ENCODE measurements at places on chromosomes 5 and 9. TPM values are rescaled to one million over a fixed set of nuclear protein-coding genes. Genes with fewer than 3 reads are reported as not detected.
A peak's percentile ranks its signal among the peaks of the same experiment; 100 is the strongest.

DNA sequence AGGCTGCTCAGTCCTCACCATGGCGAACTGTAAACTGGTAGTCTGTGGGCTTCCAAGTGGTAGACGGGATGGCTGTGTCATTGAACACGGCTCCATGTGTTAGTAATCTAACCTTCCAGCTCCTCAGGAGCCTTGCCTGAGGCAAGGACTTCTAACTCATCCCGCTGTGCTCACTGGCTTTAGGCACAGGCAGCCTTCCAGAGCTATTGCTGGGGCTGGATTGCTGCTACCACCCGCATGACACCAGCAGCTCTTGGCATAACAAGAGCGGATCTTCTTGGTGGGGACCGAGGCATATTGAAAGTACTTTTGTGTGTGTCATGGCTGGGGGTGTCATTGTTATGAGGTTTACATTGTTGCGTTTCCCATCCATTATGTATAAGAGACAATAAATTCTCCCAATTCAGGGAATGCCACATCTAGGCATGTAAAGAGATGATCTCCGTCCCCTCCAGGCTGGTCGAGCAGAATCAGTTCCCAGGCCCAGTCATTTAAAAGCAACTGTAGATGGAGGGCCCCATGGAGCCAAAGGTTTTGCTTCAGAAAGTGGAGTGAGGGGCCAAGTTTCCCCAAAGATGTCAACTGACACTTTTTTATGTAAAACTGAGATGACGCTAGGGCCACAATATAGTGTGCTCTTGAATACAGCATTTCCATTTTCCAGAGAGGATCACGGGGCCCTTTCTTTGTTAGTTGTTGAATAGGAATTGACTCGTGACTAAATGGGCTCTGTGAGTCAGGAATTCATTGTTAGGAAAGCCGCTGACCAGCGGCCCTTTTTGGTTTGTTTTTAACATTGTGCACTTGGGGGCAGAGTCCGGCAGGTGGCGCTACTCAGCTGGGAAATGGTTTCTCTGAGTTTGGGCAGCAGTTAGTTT is 759.5 kb downstream of the TAF11L14 start:
- no peaks in the 10 kb centered on the region for H3K27me3 ChIP-seq
- H3K4me1 ChIP-seq: no peaks in the 10 kb centered on the region
- peak; percentile 81 for DNase-seq
- H3K27ac ChIP-seq: no peak overlapping the region
- no peak overlapping the region for H3K4me3 ChIP-seq
- no peaks in the 10 kb centered on the region for H3K36me3 ChIP-seq

DNA sequence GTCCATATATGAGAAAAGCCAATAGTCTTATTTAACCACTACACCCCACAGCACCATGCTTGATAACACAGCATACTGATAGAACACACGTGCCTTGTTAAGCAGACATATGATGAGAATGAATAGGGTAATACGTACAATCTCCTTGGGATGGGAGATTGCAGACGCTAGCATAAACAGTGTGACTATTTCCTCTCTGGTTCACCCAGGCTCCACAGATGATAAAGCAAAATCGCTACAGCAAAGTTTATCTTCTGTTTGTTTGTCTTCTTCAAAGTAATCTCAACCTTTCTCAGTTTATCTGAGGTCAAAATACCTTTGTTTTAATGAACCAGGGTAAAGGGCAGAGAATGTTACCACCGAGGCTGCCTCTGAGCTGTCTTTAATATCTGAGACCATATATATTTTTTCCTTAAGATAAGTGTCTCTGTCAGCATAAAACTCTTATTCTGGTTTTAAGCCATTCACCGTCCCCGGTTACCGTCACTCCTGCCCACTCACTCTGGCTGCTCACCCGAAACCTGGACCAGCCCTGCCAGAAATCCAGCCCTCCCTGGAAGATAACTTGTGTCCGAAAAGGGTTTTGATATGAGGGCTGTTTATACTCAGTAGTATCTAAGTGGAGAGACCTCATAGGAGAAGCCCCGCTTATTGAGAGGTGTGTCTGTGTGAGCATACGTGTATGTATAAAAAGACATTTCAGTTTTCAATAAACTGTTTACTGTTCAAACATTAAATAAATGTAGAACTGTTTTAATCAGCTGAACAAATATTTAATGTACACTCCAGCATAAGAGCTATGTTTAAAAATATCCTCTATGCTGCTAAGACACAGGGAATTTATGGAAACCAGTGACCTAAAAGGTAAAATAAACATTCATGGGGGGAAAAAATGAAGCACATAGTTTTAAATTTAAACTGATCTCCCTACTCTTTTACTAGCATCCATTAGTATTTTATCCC is 465.4 kb downstream of the RASEF start:
- H3K4me3 ChIP-seq: no peak overlapping the region
- no peaks in the 10 kb centered on the region for H3K27me3 ChIP-seq
- DNase-seq: no peak
- no peaks in the 10 kb centered on the region for H3K36me3 ChIP-seq
- H3K27ac ChIP-seq: no peak overlapping the region
- peaks cover 7% of the 10 kb centered on the region for H3K4me1 ChIP-seq

Gene NIPSNAP3A
- total RNA-seq: 55.3 TPM

Gene CDK9
- total RNA-seq: 22.5 TPM

DNA sequence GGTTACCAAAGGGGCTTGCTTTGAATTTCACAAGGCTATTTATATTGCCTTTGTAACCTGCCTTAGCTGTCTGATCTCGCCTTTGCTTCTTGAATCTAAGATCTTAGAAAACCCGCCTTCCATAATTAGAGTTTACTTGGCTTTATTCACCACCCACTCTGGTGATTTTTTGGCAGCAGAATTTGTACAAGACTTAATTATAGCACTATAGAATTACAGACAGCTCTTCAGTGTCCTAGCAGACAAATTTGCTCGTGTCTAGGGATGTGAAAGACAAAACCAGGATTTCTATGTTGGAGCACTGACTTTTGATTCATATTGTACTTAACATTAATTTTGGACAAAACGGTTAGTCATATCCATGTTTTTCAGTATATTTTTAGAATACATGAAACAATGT is 306.6 kb downstream of the ADGRV1 start:
- H3K4me3 ChIP-seq: no peak overlapping the region
- no peak for DNase-seq
- no peaks in the 10 kb centered on the region for H3K4me1 ChIP-seq
- H3K27me3 ChIP-seq: no peaks in the 10 kb centered on the region

Gene SPINK5
- total RNA-seq: 13.7 TPM

Gene CCDC152
- 11.8 TPM for total RNA-seq

GRCh38 chr5:54177058-54177457 is 133.3 kb downstream of the ARL15 start:
- H3K36me3 ChIP-seq: peaks cover 5% of the 10 kb centered on the region
- H3K27me3 ChIP-seq: no peaks in the 10 kb centered on the region
- H3K4me3 ChIP-seq: no peak overlapping the region
- no peak overlapping the region for H3K27ac ChIP-seq
- H3K4me1 ChIP-seq: peaks cover 54% of the 10 kb centered on the region

GRCh38 chr9:32742296-32742695 is 41.0 kb upstream of the TMEM215 start:
- no peak overlapping the region for H3K4me3 ChIP-seq

Gene UGT3A1
- total RNA-seq: 5.6 TPM

DNA sequence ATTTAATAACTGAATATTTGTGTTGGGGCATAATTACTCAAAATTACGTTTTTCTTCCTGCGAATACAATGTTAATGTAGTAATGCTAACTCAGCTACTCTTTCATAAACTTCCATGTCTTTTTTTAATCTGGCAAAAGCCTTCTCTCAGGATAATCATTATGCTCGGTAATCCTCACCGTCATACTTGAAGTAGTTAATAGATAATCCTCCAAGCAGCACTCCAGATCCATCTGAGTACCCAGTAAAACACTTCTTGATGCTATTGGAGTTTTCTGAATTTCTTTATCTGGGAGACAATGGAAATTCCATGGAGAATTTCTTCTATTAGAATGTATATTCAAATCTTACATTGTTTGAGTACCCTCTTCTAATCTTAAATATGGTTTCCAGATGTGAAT is 34.3 kb downstream of the PARP8 start:
- H3K4me3 ChIP-seq: no peak overlapping the region
- DNase-seq: no peak
- no peak overlapping the region for H3K27ac ChIP-seq
- peaks cover 6% of the 10 kb centered on the region for H3K4me1 ChIP-seq
- H3K36me3 ChIP-seq: no peaks in the 10 kb centered on the region

- peak; percentile 53 for DNase-seq
- H3K4me3 ChIP-seq: no peak overlapping the region
- H3K36me3 ChIP-seq: no peaks in the 10 kb centered on the region
- no peak overlapping the region for H3K27ac ChIP-seq
- no peaks in the 10 kb centered on the region for H3K27me3 ChIP-seq
These were observed 23.8 kb upstream of the ZNF622 start for GRCh38 chr5:16489322-16489791.

DNA sequence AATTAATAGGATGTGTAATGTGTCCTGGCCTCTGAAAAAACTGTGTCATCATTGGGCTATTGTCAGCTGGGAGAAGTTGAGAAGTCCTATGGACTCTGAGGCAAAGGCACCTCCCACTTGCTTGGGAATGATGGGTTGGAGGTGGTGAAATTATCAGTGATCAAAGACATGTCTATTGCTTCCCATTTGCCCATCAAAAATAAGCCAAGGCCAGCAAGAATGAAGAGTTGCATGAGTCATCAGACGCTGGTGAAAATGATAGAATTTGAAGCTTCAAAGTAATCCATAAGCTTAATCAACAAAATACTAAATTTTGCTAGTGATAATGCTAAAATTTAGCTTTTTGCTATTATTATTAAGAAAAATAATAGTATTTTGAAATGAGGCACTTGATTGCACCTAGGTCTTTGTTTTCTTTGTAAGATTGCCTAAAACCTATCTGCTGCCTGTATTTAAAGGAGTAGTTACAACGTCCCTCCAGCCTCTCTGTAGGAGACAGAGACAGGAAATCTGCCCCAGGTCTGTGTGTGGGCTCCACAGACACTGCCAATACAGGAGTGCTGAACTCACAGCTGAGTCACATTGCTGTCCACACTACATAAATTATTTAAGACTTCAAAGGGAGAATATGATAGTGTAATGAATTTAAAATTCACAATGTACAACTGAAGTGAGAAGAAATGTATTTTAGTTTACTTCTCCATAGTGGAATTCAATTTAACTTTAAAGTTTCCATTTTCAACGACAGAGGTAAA is 48.4 kb upstream of the APC start:
- no peaks in the 10 kb centered on the region for H3K36me3 ChIP-seq
- H3K4me3 ChIP-seq: no peak overlapping the region
- no peaks in the 10 kb centered on the region for H3K27me3 ChIP-seq
- H3K27ac ChIP-seq: no peak overlapping the region
- peaks cover 20% of the 10 kb centered on the region for H3K4me1 ChIP-seq
- DNase-seq: no peak
